ENCODE measurements at places on chromosomes 16 and 17.

- DNase-seq: no peak
Measured at GRCh38 chr16:69859105-69859989, 91.8 kb upstream of the CLEC18A start.

DNA sequence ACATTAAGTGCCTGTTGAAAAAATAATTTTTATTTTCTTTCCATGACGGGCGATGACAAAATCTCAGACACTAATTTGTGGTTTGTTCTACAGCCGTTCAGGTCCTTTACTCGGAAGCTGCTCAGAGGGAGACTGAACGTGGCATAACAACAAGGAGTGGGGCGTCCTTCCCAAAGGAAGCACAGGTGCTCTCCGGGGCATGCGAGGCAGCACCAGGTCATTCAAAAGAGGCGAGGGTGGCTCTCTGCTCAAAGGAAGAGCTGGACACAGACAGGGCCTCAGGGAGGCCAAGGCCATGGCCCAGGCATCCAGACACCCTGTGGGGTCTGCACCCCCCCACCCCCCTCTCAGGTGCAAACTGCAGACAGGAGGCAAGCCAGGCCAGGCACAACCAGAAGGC lies 16.2 kb downstream of the UNKL start:
- DNase-seq: no peak

- no peak for DNase-seq
Measured at GRCh38 chr16:10387188-10387617, 1.3 kb downstream of the ATF7IP2 start.

GRCh38 chr17:8964801-8965393 lies 610 bp downstream of the PIK3R5 start:
- no peak for DNase-seq

- DNase-seq: peak; percentile 17
Measured at GRCh38 chr16:19781226-19781625, 63.2 kb downstream of the IQCK start.

DNA sequence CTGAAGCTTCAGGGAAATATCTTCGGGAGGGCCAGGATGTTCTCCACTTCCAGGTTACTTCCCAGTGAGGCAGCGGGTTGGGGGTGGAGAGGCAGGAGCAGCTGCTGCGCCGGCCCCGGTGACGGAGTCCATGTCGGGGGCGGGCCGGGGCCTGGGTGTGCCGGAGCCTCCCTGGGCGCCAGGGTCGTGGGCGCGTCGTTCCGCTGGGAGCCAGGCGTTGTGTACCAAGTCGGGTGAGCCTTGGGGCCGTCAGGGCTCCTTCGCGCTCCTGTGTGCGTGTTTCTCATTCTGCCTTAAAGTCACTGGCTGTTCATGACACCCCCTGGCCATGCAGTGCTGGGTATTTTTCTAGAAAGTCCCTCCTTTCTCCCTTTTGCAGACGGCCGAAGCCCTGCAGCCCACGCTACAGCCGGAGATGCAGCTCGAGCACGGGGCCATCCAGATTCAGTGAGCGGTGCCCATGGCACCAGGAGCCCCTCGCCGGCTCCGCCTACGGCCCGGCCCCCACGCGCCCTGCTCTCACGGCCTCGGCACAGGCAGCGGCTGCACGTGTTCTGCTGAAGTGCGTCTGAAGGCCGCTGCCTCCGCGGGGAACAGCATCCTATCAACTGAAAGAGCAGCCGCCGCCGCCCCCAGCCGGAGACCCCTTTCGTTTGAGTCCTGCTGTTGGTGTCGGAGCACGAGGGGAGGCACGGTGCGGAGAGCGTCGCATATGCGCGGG lies 125.1 kb downstream of the BANP start:
- DNase-seq: no peak

DNA sequence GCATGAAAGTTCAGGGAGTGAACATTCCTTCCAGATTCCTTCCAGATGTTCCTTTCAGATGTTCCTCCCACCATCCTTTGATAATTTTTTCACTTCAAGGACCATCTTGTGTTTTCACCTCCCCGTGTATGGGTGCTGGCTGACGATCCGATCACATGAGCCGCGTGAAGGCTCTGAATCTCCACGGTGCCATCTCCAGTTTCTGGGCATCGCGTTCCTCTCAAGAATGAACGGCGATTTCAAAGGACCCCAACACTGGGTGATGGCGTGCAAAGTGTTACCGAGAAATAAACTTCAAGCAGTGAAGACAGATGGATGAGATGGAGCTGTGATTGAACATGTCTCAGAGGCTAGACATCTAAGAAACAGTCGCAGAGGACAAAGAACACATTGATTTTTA lies 245.3 kb downstream of the GSG1L start:
- no peak for DNase-seq

- peak; percentile 91 for DNase-seq
Measured at GRCh38 chr17:55690105-55690508, 32.6 kb downstream of the TMEM100 start.

DNA sequence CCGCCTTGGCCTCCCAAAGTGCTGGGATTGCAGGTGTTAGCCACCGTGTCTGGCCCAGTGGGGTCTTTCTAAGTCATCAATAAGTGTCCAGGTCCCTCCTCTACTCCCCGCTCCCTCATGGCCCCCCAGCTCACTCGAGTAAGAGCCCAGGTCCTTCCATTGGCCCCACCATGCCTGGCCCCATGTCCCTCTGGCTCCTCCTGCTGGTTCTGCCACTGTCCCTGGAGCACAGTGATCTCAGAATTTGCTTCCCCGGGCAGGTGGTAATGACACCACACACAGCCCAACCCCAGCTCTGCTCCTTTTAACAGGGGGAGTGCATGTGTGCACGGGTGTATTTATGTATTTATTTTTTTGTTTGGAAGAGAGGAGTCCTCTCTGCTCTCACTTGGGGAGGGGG lies 19.6 kb downstream of the MGAT5B start:
- DNase-seq: no peak

DNA sequence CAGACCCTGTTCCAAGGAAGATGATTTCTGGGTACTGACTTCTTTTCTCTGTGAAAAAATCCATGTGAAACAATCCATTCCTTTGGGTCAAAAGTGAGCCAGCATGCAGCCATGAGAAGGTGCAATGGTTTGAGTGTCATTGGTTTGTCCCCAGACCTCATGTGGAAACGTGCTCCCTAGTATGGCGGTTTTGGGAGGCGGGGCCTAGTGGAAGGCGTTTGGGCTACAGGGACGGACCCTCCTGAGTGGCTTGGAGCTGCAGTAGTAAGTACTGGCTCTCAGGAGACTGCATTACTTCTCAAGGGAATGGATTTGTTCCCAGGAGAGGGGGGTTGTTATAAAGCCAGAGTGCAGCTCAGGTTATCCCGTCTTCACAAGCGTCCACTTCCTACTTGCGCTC lies 19.4 kb downstream of the ELAC2 start:
- DNase-seq: no peak

DNA sequence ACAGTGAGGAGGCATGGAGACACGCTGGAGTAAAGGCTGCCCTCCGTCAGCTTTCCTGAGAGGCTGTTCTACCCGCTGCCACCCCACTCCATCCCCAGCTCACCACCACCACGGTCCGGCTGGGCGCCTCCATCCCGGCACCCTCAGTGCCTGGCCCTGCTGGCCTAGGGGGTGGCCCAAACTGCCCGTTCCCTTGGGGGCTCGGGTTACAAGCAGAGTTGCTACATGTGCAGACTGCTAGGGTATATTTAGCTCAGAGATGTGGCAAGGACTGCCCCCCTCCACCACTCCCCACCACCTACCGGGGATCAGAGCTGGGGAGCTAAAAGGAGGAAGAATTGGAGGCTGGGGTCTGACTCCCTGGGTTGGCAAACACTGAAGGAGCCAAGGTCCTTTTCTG lies 4.1 kb downstream of the CACNB1 start:
- DNase-seq: no peak

DNA sequence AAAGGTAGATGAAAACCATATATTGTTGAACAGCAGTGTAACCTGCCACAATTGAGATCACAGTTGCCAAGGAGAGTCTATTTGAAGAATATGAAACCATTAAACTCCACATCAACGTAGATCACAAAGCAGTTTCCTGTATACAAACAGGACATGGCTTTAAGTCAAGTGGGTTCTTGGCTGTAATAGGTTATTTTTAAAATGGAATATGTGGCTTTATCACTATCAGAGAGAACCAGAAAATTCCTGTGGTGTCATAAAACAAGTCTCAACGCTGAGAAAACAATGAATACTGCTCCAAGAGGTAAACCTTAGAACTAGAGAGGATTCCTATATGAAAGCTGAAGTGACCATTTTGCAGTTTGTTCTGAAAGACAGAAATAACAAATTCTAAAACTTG lies 999.7 kb downstream of the CDH11 start:
- DNase-seq: no peak

- peak; percentile 44 for DNase-seq
Measured at GRCh38 chr17:4599505-4600281, 15.4 kb downstream of the SMTNL2 start.

DNA sequence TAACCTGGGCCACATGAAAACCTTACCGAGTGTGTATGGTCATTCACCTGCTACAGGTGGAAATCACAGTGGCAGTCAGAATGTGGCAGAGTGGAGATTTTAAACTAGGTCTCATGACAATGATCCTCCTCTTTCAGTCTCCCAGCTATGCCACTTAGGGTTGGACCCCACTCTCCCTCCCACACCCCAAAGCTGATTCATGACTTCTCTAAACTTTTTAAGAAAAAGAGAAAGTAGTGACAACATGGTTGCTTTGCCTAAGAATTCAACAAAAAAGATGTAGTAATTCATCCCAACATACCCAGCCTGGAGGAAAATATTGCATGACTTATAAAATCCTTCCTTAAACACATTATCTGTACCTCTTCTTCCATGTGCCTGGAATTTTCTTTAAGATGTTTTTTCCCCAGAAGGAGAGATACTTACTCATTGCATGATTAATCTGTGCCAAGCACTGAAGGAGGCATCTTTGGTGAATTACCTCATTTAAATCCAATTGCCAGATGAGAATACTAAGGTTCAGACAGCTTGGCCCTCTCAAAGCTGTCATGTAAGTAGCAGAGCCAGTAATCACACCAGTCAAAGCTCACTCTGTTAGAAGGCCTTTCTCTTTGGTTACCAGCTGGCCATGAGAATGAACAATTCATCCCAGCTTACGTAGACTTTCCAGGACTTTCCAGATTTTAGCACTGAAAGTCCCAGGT lies 119.9 kb downstream of the COPRS start:
- DNase-seq: peak; percentile 64

- peak; percentile 100 for DNase-seq
Measured at GRCh38 chr17:40100669-40101366, 429 bp upstream of the NR1D1 start.

DNA sequence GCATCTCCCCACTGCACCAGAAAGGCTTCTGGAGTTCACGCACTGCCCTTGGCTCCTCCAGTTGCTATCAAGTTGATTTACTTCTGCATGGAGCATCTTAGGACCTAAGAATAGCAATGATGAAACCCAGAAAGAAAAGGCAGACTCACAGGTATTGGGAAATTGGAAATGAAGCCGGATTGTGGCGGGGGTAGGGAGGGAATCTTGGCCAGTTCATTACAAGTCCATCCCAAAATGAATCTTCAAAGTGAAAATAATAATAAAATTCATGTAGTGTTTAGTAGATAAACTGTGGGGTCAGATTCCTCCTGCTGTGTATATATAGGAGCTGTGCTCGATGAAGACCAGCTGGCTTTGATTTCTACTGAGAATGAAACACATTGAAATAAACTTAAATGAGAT lies 33.7 kb downstream of the TEKT3 start:
- peak; percentile 13 for DNase-seq

DNA sequence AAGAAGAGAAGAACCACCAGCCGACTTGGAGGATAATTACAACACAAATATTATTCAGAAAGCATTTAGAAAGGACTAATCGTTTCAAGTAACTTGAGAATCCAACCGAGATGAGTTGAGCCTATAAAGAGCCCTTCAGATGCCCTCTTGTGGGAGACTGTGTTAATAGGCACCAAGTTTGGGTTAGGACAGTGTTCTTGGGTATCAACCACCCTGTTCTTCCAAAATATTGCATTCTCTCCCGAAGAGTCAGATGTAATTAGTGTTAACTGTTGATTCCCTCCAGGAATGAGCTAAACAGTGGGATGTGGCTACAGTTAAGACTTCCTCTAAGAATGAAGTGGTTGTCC lies 87.8 kb upstream of the NOL11 start:
- peak; percentile 87 for DNase-seq

DNA sequence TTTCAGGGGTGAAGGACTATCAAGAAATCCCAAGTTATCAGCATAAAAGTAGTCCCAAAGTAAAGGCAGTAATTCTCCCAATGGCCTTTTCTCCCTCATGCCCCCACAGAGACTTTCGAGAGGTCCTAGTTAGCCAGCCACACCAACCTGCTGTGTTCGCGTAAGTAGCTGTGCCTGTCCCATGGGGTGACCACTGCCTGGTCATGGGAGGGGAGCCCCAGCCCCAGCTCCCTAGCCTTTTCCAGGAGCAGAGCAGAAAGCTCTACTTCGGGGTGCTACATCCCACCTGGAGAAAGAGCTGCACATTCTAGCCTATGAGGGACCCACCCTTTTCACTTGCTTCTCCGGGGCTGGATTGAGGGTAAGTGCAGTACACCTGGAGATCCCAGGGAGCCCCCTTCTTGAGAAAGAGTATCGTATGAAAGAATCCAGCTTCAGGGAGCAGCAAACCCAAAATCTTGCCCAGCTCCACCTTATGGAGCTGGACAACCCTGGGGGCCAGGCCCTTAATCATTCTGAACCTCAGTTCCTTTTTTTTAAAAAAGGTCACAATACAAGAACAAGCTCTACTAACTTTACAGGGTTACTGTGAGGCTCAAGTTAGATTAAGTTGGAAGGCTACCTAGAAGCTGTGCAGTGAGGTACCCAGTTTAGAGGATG lies 8.6 kb upstream of the SOST start:
- DNase-seq: no peak

DNA sequence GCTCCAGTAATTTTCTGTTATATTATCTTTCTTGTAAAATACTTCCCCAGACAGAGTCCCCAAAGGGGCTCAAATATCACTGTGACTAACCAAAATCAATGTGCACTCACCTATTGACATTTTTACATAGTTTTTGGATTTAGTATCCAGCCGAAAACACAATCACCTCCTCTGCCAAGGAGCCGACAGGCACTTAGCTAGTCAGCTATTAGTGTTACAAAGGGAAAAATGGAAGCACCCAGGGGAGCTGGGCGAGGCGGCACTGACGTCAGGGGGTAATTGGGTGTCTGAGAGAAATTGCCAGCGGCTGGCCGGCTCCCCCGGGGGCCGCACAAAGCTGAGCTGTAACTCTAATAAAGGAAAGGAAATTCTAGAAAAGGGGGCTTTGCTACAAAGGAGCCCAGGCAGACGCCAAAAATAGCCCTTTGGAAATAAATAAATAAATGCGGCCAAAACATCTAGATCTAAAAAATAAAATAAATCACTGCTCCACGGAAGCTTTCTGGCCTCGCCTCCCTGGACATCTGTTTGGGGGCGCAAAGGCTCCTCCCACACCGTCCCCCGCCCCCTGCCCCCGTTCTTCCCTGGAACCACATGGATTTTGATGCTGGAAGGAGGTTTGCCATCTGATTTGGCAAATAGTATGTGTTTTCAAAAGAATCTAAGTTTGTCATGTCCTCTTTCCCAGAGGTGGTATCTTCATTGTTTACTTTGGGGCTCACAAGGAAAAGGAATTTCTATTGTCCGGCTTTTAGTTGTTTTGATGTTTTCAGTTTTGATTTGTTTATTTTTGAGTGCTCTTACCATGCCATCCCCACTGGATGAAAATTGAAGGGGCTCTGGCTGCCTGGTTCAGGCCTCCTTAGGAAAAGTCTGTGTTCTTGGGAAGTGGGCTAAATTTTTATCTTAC lies 156.7 kb downstream of the ZNF423 start:
- no peak for DNase-seq

- DNase-seq: no peak
Measured at GRCh38 chr17:63503341-63503705, 19.8 kb upstream of the KCNH6 start.

All from adipocyte (in vitro differentiated cells).